ENCODE measurements at places on chromosomes 11 and 22.
A peak's percentile ranks its signal among the peaks of the same experiment; 100 is the strongest.

- DNase-seq: no peak
Measured at GRCh38 chr11:61004761-61005181, 33.3 kb downstream of the CD6 start.

DNA sequence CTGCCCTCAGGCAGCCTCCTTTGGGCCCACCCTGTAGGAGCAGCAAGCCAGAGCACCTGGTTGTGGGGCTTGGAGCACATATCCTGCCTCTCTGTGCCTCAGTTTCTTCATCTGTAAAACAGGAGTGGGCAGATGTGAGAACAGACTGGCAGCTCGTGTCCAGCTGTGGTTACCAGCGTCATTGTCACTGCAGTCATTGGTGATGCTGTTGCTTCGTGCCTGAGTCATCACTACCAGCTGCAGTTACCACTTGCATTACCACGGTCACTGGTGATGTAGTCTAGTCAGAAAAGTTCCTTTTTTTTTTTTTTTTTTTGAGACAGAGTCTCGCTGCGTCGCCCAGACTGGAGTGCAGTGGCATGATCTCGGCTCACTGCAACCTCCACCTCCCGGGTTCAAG, 20.4 kb downstream of the RSPH14 start:
- no peak for DNase-seq

DNA sequence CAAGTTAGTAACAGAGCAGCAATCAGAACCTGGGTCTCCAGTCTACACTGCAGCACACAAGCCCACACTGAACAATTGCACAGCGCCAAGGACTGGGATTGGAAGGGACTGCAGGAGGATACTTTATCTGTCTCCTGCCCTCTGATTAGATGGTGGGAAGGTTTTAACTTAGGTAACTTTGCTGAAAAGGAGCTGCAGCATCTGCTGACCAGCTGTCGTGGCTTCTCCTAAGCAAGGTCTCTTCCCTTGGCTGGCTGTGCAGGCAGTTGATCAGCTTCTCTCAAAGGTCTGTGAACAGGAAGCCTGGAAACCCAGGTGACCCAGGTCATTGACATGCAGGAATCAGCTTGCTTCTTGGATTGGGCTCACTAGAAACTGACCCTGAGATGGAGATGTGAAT, 82.4 kb downstream of the ISX start:
- DNase-seq: no peak

GRCh38 chr11:70040869-70041501, 37.1 kb upstream of the ANO1 start:
- no peak for DNase-seq

GRCh38 chr22:32528984-32529982, 54.7 kb downstream of the FBXO7 start:
- DNase-seq: no peak

GRCh38 chr11:76600124-76600655, 70.4 kb downstream of the LRRC32 start:
- DNase-seq: no peak

DNA sequence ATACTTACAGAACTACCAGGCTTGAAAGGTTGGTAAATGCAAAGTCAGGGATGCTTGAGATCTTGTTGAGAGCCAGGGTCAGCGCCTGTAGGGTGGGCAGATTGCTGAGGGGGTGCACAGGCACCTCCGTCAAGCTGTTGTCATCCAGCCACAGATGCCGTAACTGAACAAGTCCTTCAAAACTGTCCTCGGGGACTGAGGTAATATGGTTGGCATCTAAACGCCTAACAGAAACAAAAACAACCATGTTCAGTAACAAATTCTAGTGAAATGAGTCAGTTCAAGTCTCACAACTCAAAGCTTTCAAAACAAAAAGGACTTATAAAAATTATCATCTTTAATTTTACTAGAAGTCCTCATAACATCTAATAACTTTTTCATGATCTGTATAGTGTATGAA, 22.2 kb upstream of the CCDC34 start:
- no peak for DNase-seq

DNA sequence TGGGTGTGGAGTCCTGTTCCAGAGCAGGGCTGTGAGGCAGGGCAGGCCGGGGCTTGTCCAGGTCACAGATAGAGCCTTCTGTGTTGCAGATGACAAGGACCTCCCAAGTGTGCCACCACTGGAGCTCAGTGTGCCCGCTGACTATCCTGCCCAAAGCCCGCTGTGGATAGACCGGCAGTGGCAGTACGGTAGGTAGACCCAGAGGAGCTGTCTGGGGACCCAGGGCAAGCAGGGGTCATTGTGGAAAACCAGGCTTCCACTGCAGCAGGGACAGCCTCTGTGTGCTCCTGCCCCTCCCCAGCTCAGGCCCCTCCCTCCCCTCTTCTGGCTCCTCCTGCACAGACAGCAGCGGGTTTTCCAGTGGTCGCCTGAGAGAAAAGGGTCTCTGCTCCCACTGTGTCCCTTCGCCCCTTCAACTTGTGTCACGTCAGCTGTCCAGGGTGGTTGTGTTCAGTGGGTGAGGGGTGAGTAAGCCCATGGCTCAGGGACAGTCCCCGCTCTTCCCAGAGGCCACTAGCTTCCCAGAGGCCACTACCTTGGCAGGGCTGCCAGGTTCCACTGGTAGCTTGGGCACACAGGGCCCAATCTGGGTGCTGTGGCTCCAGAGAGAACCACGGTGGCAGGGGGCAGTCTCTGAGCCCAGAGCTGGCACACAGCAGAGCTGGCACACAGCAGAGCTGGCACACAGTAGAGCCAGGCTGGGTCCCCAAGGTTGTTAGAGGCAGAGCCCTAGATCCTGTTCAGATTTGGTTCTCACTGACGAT, 78.4 kb downstream of the MED15 start:
- DNase-seq: no peak

GRCh38 chr22:32378707-32379272, 21.1 kb downstream of the RFPL3 start:
- DNase-seq: no peak

GRCh38 chr11:34466802-34467488, 28.2 kb downstream of the CAT start:
- DNase-seq: no peak

DNA sequence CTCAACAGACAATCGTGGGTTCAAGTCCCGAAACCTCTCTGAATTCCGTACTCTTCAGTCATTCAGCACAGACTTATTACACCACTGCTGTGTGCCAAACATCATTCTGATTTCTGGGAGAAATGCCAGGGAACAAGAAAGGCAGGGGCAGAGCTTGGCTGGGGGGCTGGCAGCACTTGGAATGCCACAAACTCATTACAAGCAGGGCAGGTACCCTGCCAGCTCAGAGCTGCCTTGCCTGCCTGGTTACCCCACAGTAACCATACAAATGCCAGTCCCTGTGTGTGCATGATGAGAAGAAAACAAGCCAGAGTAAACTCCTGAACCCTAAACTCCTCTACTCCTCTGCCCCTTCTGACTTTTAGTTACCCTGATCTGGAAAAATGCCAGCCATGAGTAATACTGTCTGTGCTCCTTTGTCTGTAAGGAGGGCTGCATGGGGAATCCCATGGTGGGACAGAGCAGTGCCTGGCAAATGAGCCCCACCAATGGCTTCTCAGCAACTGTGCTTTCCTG, 6.9 kb upstream of the RAD9A start:
- DNase-seq: no peak

GRCh38 chr11:3135481-3136440, 29.3 kb downstream of the OSBPL5 start:
- peak; percentile 89 for DNase-seq

GRCh38 chr11:27882066-27882697, 181.9 kb upstream of the BDNF start:
- no peak for DNase-seq

DNA sequence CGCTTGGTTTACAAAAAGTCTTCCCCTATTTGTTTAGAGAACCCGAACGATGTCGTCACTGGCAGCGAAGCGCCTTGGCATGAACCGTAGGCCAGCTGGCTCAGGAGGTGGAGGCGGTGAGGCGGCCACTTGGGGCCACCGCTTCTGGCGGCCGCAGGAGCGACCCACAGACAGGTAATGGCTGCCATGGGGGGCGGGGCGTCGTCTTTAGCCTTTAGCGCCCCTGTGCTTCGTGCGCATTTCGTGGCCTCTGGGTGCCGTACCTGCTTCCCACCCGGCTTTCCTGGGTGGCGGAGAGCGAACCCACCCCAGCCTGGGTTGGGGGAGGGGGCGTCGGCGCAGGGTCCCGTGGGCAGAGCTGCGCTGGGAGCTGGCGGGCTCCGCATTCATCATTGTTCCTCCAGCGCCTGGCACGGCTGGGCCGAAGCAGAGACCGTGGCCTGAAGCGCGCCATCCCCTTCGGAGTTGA, 469 bp upstream of the OSBP2 start:
- DNase-seq: no peak

DNA sequence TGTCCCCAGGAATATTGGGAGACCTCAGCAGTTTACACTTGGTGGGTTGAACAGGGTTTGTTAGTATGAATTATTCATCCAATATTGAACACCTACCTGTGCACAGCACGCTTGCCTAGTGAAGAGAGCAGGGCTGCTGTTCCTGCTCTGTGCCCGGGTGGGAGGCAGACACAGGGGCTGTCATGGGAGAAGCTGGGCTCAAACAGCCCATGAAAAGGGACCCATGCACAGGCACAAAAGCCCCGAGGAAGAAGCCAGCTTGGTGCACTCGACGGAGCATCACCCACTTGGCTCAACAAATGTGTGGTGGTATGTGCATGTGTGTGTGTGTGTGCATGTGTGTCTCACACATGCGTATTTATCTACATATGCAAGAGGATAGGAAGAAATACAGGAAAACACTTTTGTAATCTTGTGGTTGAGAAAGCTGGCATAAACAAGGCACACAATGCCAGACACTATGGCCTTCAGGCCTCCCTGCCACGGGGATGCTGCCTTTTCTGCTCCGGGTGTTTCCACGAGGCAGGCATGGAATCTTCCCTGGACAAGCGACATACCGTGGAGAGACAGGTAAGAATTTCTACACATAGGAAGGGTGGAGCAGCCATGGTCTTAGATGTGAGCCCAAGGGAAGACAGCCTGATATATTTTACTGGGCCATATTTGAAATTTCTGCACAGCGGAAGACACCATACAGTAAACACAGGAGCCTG, 5.0 kb upstream of the APOBEC3A start:
- no peak for DNase-seq

- DNase-seq: peak; percentile 89
Measured at GRCh38 chr22:50674606-50675552, 2.3 kb downstream of the SHANK3 start.

GRCh38 chr11:11407065-11407762, 54.2 kb upstream of the CSNK2A3 start:
- DNase-seq: no peak

- DNase-seq: no peak
Measured at GRCh38 chr11:70072861-70073755, 5.0 kb upstream of the ANO1 start.

DNA sequence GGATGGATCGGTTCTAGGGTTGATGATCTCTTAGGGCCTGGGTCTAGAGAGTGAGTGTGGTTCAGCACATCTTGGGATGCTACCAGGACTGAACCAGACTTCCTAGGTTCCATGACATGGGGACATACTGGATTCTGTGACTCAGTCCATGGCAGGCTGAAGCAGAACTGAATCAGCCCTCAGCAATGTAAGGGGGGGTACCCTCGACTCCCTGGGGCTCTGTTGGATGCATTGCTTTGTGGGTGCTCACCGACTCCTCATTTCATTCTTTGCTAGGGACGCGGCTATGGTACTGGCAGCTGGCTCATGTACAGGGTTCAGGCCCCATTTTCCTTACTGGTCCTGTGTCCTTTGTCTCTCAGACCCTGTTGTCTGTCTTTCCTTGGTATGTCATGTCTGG, 733 bp upstream of the GRAMD1B start:
- no peak for DNase-seq

- no peak for DNase-seq
Measured at GRCh38 chr11:111566324-111566723, 25.8 kb downstream of the LAYN start.

DNA sequence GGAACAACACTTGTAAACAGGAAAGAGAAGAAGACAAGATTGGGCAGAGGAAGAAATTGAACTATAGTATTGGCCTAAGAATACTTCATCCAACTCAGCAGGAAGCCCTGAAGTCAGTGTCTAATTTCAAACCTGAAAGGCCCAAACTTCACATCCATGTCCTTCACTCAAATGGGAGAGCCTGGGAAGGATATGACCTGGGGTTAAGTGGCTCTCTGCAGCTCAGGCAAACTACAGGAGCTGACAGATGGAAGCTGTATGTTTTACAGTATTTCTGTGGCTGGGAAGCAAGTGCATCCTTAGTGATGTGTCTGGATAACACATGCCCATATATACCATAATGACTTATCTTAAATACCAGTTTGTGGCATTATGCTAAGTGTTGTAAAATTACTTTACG, 196.2 kb downstream of the SOX6 start:
- DNase-seq: no peak

DNA sequence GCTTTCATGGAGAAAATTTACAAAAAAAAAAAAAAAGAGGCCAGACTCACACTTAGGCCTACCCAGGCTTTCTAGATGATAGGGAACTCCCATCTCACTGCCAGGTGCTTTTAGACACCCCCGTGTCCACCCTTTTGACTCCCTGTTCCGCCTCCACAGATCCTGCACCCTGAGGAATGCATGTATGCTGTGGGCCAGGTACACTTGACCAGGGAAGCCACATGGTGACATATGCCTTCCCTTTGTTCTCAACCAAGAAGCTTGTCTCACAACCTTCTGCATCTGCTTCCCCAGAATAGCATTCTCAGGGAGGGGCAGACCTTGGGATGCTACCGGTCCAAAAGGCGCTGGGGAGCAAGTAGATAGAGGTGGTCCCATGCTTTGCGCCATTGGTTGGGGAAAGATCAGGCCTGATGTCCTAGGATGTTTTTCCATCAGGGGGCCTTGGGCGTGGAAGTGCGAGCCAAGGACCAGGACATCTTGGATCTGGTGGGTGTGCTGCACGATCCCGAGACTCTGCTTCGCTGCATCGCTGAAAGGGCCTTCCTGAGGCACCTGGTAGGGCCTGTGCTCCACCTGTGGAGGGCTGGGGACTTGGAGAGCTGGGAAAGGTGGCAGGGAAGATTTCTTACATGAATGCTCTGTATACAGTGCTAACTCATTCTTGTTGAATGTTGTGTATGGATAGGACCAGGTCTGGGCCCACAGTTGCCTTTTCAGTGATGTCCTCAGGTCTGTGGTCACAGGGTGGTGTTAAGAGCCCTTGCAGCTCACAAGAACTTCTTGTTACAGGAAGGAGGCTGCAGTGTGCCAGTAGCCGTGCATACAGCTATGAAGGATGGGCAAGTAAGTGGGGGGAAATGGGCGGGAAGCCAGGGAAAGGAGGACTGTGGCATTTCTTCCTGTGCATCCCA, 7.5 kb downstream of the HMBS start:
- no peak for DNase-seq

DNA sequence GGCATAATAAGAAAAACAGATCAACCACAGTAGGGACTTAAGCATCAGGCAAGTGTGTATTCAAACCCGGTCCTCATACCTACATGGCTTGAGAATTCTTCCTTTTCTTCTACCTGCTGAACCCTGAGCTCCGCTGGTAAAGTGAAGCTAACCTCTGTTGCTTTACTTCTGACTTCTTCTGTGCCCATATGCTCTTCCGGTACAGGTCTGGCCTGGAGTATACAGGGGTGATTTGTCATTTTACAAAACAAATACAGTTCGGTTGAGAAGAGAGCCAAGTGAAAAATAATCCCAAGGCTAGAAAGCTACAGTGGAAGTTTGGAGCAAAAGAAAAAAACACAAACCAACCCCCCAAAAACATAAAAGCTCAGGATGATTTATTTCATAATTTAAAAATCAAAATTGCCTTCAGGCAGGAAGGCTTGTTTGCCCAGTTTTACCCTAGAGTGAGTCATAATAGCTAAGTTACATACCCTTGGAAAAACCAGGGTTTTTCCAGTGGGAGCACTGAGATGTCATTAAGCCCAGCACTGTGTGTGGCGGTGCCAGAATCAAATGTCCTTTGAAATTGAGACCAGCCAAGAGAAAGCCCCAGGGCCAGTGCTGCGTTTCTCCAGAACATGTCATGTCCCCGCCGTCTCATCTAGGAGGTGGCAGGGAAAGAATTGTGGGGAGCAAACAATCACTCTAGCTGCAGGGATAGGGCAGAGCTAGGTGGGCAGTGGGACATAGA, 305.5 kb upstream of the ISX start:
- DNase-seq: no peak

Data from chondrocyte (in vitro differentiated cells).